ELR (cell line): ENCODE measurements at places on chromosomes 5 and 9.

- no peak for DNase-seq
Measured at GRCh38 chr5:39526914-39527477, 102.2 kb upstream of the DAB2 start.

- DNase-seq, result no peak
Measured at GRCh38 chr5:171926311-171926710, 80.1 kb downstream of the FBXW11 start.

DNA sequence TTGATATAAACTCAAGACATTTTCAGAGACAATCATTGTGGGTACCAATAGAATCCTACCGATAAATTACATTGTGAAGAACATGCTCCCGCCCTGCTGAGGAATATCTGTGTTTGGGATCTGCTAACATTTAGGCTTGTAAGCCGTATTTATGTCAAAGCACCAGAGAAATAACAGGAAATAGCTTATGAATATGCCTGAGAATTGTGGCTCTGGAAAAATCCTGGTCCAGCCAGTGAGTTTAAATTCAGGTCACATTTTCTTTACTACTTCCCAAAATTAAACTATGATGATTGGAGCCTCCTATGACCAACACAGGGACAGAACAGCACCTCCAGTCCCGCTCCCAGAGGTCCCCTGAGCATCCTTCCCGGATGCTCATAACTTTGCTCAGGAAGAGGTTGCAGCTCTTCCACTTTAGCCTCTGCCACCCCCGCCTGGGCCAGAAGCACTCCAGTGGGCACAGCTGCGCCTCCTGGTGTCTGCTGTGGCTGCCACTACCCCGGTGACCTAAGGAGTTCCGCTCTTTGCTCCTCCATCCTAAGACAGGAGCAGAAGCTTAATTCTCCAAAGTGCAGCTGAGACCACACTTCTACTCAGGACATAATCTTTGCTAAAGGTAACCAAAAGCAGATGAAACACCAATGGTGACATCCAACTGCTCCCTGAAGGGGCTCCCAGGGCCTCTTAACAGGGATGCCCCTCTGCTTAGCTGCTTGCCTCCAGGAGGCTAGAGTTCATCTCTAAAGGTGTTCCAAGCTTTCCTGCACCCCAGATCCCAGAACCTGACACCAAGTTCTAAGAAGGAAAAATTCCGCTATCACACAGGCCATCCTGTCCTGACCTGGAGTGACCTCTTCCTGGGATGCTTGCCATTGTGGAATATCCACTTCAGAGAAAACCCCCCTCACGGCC lies 58.8 kb downstream of the SLC1A1 start:
- DNase-seq, result peak; percentile 29

- DNase-seq, result no peak
Measured at GRCh38 chr5:91061946-91062562, 321.1 kb downstream of the ARRDC3 start.

GRCh38 chr9:95058795-95059386 lies 258.6 kb downstream of the FANCC start:
- no peak for DNase-seq

DNA sequence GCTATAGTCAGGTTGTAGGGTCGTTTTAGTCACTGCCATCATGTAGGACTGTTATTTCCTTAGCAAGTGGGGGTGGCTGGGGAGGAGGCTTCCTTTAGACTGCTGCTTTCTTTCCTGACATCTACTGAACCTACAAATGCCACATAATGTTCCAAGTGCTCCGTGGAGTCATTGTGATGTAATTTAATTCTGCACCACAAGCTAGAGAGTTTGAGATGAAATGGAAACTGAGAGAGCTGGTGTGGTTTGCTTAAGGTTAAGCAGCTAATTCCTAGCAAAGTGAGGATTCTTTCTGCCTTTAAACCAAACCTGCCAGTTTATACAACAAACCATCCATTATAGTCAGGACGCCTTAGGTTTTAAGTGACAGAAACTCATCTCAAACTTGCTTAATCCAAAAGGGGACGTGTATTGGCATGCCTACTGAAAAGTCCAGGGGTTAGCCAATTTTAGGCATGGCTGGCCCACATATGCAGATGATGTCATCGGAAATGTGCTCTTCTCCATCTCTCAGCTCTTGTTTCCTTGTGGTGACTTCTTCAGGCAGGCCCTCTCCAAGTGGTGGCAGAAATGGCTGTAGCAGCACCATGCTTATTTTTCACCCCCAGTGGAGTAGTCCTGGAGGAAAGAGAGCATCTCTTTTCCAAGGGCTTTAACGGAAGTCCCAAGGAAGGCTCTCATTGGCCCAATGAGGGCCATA lies 30.5 kb downstream of the ZNF618 start:
- DNase-seq, result no peak

DNA sequence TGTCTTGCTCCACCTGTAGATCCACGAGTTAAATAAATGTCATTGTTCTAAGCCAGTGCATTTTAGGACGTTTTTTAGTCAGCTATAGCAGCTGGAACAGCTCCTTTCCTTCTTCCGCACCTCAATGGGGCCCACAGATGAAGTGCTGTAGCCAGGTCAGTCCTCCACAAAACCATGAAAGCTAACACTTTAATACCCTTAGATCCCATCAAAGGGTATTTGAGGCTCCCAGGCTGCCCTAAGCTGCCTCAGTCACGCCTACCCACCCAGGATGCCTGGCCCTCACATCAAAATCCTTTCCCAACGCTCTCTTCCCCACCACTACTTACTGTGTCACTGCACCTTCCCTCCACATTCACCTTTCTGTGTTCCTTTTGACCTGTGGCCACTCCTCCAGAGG lies 44.1 kb upstream of the ACO1 start:
- no peak for DNase-seq

- peak; percentile 4 for DNase-seq
Measured at GRCh38 chr9:37801959-37802711, 1.5 kb downstream of the DCAF10 start.

- DNase-seq, result peak; percentile 89
Measured at GRCh38 chr5:149320791-149321330, 24.4 kb upstream of the GRPEL2 start.

- no peak for DNase-seq
Measured at GRCh38 chr5:15124871-15125568, 253.4 kb upstream of the ANKH start.

DNA sequence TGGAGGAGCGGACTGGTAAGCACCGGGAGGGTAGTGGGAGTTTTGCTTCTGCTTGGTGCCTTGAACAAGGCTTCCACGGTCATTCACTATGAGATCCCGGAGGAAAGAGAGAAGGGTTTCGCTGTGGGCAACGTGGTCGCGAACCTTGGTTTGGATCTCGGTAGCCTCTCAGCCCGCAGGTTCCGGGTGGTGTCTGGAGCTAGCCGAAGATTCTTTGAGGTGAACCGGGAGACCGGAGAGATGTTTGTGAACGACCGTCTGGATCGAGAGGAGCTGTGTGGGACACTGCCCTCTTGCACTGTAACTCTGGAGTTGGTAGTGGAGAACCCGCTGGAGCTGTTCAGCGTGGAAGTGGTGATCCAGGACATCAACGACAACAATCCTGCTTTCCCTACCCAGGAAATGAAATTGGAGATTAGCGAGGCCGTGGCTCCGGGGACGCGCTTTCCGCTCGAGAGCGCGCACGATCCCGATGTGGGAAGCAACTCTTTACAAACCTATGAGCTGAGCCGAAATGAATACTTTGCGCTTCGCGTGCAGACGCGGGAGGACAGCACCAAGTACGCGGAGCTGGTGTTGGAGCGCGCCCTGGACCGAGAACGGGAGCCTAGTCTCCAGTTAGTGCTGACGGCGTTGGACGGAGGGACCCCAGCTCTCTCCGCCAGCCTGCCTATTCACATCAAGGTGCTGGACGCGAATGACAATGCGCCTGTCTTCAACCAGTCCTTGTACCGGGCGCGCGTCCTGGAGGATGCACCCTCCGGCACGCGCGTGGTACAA lies 556 bp downstream of the PCDHGC3 start:
- peak; percentile 81 for DNase-seq

- DNase-seq, result peak; percentile 59
Measured at GRCh38 chr9:16928179-16928945, 57.9 kb upstream of the BNC2 start.

DNA sequence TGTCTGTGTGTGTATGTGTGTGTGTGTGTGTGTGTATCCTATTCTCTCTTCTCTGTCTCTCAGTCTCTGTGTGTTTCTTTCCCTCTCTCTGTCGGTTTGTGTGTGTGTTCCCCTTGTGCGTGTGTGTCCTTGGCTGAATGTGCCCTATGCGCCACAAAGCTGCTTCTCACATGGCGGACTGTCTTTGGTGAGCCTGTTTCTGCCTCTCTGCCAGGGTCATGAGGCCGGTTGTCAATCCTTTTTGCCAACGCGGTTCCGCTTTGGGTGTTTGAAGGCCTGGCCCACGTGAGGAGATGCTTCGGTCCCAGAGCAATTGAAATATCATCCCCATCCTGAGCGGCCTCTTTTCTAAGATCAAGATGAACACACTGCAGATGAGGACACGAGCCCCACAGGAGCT lies 476.0 kb downstream of the SPATA31A7 start:
- no peak for DNase-seq

GRCh38 chr5:65262096-65262495 lies 219.6 kb downstream of the ADAMTS6 start:
- DNase-seq, result peak; percentile 7

DNA sequence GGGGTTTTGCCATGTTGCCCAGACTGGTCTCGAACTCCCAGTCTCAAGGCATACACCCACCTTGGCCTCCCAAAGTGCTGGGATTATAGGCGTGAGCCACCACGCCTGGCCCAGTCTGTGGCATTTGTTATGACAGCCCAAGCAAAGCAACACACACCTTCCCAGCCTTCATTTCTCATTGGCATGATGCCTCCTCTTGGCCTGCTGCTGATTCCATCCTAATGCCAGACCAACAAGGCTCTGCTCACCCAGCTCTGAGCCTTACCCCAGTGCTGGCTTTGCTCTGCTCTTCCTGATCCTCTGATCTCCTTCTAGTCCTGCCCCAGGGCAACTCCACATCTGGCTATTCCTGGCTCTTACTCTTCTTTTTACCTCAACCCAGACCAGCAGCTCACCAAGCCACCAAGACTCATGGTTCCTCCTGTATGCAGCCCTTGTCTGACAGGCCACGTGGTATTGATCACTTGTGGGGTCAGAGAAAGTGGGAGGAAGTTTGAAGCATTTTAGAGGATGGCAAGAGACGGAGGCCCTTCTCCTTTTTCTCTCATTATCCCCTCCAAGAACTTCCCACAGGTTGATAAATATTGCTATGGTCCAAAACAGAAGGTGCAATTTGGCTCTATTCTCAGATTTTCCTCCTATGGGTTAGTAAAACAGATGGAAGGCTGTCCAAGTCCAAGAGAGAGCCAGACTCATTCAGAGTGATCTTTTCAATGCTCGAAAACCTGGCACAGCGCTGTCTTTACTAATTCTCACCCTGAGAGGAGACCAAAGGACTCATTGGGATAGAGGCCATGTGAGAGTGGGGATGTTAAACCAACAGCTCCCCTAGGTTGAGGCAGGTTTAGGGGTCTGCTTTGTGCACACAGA lies 958 bp downstream of the CD180 start:
- DNase-seq, result no peak

DNA sequence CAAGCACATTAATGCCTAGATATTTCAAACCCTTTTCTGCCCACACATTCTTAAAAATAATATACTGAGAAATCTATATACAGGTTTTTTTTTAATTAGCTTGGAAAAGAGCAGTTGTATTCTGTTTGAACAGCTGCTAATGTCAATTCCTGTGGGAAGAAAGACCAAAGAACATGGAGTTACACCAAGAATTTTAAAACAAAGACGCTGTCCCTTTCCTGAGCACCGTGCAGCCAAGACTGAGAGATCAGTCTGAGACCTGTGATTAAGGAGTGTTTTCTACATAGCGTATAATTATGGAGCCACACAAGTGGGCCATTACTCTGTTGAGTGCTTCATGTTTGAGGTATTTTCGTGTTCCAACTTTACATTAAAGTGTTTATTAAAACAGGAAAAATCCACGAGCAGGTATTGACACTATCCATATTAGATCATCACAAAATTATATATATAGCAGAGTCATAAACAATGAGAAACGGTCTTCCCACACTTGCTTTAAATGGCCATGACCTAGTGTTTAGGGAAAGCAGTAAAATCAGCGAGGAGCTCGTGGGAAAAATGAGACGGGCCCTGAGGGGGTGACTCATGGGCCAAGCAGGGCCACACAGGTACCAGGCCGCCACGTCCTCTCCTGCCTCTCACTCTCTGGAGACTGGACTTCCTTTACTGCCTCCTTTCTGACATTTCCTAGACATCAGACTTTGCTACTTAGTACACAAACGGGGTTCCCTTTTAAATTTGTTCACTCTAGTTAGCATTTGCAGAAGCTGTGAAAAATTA lies 153.1 kb upstream of the OTULINL start:
- DNase-seq, result peak; percentile 79

- no peak for DNase-seq
Measured at GRCh38 chr5:91474201-91474600, 91.1 kb upstream of the ARRDC3 start.

DNA sequence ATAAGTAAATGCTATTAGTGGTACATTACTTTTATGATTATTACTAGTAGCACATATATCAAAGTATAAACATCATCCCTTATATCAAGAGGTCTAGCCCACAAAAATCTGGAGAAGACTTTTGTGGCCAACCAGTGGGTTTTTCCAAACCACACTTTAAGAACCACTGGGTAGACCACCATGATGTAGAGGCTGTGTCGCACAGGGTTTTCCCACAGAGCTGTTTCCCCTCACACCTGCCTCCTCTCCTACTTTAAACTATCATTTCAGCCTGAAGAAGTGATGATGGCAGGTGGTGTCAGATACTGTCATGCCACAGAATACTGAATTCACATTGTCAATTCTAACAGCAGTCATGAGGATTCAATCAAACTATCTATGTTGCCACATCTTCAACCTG lies 109.2 kb downstream of the FBXW11 start:
- no peak for DNase-seq

- no peak for DNase-seq
Measured at GRCh38 chr5:145585-146323, 45.5 kb upstream of the LRRC14B start.

DNA sequence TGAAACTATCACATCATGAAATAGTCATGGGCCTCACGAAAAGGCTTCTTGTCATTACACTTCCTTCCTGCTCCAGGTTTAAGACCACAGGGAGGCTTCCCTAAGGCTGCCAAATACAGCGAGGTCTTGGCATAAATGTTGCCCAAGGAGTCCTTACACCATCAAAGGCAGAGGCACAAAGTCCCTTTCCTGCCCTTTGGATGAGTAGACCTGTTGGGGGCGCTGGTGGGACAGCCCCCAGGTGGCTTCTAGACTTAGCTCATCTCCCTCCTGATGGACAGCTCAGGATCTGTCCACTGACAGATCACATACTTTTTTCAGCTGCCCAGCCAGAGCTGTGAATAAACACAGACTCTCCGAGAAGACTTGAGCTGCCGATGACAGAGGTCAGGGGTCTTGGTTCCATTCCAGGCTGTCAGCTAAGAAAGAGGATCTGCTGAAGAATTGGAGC lies 15.5 kb upstream of the MEGF9 start:
- no peak for DNase-seq

GRCh38 chr5:92147266-92147665 lies 764.1 kb upstream of the ARRDC3 start:
- DNase-seq, result no peak

- no peak for DNase-seq
Measured at GRCh38 chr5:155029240-155029639, 15.7 kb downstream of the KIF4B start.

GRCh38 chr5:40916226-40916625 lies 6.9 kb downstream of the C7 start:
- DNase-seq, result no peak
